Stimulated activated CD4-positive, alpha-beta T cell treated with anti-CD3 and anti-CD28 coated beads, Interleukin-15, amount 100 ng/mL, for 48 hours (primary cell): ENCODE measurements at places on chromosomes 4 and X.

DNA sequence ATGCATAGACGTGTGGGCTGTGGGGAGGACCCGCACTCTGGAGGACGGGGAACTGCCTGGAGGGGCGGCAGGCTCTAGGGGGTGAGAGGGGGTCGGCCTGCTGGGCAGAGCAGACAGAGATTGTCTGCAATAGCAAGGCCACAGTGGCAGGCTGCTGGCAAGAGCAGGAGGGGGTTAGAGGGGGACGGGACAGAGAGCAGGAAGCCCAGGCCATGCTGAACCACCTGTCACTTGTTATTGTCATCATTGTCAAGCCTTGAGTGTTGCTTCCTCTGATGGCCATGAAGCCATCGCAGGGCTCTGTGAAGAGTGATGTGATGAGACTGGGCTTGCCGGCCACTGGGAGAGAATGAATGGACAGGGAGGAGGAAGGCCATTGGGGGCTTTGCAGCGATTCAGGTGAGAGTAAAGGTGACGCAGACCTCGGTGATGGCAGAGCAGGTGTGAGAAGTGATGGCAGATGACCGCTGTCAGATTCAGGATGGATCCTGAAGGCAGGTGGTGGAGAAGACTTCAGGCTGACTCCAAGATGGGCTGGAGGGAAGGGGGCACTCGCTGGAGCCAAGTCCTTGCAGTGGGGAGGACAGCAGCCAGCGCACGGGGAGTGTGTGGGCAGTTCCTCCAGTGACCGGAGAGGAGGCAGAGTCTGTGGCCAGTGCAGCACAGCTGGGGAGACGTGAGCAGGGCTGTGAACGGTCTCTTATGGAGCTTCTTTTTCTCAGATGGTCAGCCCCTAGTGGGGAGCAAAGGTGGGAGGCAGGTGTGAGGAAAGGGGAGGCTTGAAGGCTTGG, 43.6 kb downstream of the HTT-AS start:
- no peak for DNase-seq

GRCh38 chr4:183297675-183298074, 22.4 kb downstream of the CLDN22 start:
- DNase-seq, result no peak

DNA sequence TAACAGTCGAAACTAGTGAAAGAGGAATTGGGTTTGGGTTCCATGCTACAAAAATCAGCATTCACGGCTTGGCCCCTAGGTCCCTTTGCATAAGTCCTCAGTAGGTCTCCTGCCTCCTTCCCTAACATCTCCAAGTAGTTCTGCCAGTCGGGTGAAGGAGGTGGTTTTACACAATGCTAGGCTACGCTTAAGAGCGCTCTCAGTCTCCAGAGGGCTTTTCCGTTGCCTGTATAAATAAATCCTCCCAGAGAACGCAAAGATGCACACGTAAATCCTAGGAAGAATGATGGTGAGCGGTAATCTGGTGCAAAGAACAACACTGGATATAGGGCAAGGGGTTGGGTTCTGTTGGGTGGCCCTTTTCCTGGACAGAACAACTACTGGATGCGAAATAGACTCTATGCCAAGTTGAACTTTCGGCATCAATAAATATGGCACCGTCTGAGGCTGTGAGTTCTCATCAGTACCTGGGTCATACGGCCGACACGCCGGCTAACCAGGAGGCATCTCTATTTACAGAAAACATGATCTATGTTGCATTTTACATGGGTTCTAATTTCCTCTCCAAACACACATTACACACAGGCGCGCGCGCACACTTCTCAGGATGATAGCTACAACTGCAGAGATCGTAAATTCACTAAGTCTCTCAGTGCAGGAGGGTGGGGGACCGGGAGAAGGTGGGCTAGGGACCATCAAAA, 1.3 kb downstream of the CAMK2D start:
- no peak for DNase-seq

DNA sequence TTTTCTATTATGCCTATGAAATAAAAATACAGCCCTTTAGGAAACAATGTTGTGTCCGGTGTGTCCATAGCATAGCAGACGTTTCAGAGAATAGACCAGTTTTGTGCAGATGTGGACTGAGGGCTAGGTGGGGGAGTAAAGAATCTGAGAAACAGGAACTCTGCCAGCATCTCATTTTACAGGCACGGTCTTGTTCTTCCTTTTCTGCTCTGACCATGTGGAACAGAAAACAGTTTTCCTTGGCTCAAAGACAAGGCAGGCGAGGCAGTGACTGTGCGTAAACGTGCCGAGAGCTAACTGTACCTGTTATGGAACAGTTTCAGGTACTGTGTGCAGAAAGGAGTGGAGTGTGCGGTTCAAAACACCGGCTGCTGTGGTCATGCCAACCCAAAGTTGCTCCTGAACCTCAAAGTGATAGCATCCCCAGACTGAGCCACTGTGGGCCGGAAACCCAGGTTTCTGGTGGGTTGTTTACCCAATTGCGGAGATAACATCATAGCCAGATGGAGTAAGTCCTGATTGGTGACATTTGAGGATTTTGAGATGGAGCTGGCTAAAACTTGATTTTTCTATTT, 20.2 kb downstream of the CNGA2 start:
- no peak for DNase-seq

DNA sequence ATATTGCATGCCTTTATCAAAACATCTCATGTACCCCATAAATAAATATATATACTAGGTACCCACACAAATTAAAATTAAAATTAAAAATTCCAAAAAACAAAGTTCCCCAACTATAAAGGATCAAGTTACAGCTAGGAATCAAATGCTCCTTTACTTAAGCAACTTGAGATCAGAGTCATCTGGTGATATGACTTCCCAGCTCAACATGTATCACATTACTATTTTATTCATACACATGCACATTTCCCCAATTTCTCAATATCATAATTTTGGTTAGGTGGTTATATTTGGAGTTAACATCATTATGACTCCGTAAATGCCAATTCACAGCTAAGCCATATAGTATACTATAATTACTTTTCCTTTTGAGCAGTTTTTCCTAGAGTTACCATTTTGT, 60.9 kb downstream of the CLOCK start:
- no peak for DNase-seq

DNA sequence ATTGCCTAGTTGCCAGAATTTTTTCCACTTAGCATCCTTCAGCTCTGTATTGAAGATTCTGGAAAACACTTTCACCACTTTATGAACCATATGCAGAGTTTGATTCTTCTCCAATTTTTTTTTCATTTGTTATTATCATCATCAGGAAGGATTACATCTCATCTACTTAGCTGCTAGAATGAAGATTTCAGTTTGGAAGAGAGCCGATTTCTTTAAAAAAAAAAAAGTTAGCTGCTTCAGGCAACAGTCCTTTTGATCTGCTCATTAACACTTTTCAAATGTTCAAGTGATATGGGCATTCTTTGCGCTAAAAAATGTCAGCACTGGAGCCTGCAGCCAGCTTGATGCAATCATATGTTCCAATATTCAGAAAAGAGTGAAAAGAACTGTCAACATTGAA, 76.2 kb downstream of the ANTXR2 start:
- DNase-seq, result no peak
